HT1080 (cell line): ENCODE measurements at places on chromosomes 6 and 20. TPM values are rescaled to one million over a fixed set of nuclear protein-coding genes. Genes with fewer than 3 reads are reported as not detected.

The SYNDIG1 gene
- 0.67 and 1.1 TPM in 2 replicates for total RNA-seq

The DACT2 gene
- total RNA-seq, result not detected in 2 replicates

The SAPCD1 gene
- 0.64 and 3.5 TPM in 2 replicates for total RNA-seq

The SPAG4 gene
- 0.30 and 0.59 TPM in 2 replicates for total RNA-seq

The WFDC12 gene
- not detected in 2 replicates for total RNA-seq

The PI16 gene
- total RNA-seq, result 0.08 TPM in 1 of 2 replicates, not detected in the other

The IL17A gene
- total RNA-seq, result not detected in 2 replicates

The NTSR1 gene
- total RNA-seq, result 0.19 and 0.50 TPM in 2 replicates

The PAX1 gene
- total RNA-seq, result not detected in 2 replicates

The PTCRA gene
- total RNA-seq, result not detected in 2 replicates

The PRR3 gene
- total RNA-seq, result 12.7 and 21.4 TPM in 2 replicates

The HEY2 gene
- 0.16 and 0.23 TPM in 2 replicates for total RNA-seq

The PLA2G7 gene
- total RNA-seq, result not detected in 2 replicates

The APOBEC2 gene
- total RNA-seq, result not detected in 2 replicates

The PACRG gene
- not detected in 2 replicates for total RNA-seq

The NHSL1 gene
- total RNA-seq, result 4.0 and 7.5 TPM in 2 replicates

The SGK2 gene
- total RNA-seq, result not detected in 2 replicates

The TTK gene
- 48.7 and 50.8 TPM in 2 replicates for total RNA-seq

The BPIFB2 gene
- total RNA-seq, result not detected in 2 replicates

The TBX18 gene
- 5.1 and 5.9 TPM in 2 replicates for total RNA-seq

The SOX18 gene
- 0.11 and 0.57 TPM in 2 replicates for total RNA-seq

The SDC4 gene
- total RNA-seq, result 47.8 and 53.4 TPM in 2 replicates

The CNKSR3 gene
- 6.7 and 7.2 TPM in 2 replicates for total RNA-seq

The MRPL18 gene
- 144 and 155 TPM in 2 replicates for total RNA-seq

The VGLL2 gene
- total RNA-seq, result not detected in 2 replicates

The HLA-DRB5 gene
- not detected in 2 replicates for total RNA-seq

The PSMF1 gene
- total RNA-seq, result 50.3 and 75.2 TPM in 2 replicates

The COL21A1 gene
- total RNA-seq, result 0.08 and 0.10 TPM in 2 replicates

The SIRPA gene
- total RNA-seq, result 6.1 and 8.9 TPM in 2 replicates

The LIME1 gene
- 5.8 and 10.3 TPM in 2 replicates for total RNA-seq

The IMPG1 gene
- total RNA-seq, result not detected in 2 replicates

The SAMD3 gene
- total RNA-seq, result 3.8 and 5.0 TPM in 2 replicates

The CDH26 gene
- 0.64 TPM in 1 of 2 replicates, not detected in the other for total RNA-seq

The ZNF391 gene
- 0.06 and 0.13 TPM in 2 replicates for total RNA-seq

The EDN1 gene
- 2.0 and 2.3 TPM in 2 replicates for total RNA-seq

The NKAIN2 gene
- total RNA-seq, result not detected in 2 replicates

The EPHA7 gene
- total RNA-seq, result 0.03 TPM in 1 of 2 replicates, not detected in the other

The TINAG gene
- not detected in 2 replicates for total RNA-seq

The TGM3 gene
- total RNA-seq, result not detected in 2 replicates

The OR2H2 gene
- total RNA-seq, result not detected in 2 replicates

The FAM162B gene
- total RNA-seq, result not detected in 2 replicates

The BEND3 gene
- 4.7 and 6.6 TPM in 2 replicates for total RNA-seq

The STMND1 gene
- not detected in 2 replicates for total RNA-seq

The SIRPG gene
- 0.03 TPM in 1 of 2 replicates, not detected in the other for total RNA-seq

The C6orf52 gene
- total RNA-seq, result 1.9 and 2.9 TPM in 2 replicates

The PROKR2 gene
- total RNA-seq, result not detected in 2 replicates

The CTAGE9 gene
- not detected in 2 replicates for total RNA-seq

The SNAP25 gene
- 2.1 and 2.9 TPM in 2 replicates for total RNA-seq

The POU5F1 gene
- total RNA-seq, result not detected in 2 replicates

The PGC gene
- total RNA-seq, result not detected in 2 replicates

The C6orf58 gene
- 0.10 TPM in 1 of 2 replicates, not detected in the other for total RNA-seq

The RNF182 gene
- 6.3 and 8.2 TPM in 2 replicates for total RNA-seq

The HLA-DQA2 gene
- not detected in 2 replicates for total RNA-seq

The CLDN20 gene
- total RNA-seq, result not detected in 2 replicates

The UBD gene
- total RNA-seq, result not detected in 2 replicates
